ENCODE measurements at places on chromosomes 4 and X.

DNA sequence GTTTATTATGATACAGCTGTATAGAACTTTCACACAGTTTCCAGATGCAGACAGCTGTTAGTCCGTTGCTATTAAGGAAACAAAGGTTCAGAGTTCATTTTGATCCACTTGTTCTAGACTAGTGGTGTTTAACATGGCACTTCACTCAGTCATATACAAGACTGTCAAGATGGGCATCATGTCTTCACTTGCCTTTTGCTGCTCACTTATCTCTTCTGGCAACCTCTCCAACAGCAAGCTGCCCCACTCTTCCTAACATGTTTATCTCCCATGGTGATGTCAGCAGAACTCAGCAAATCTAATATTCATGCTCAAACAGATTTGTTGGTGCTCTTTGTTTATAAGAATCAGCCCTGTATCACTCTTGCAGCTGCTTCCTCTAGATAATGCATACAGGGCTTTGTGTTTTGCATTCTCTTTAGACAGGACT is 236.2 kb upstream of the HAND2 start:
- no peak for DNase-seq
- no peaks in the 10 kb centered on the region for H3K27me3 ChIP-seq
- no peak overlapping the region for H3K27ac ChIP-seq
- no peaks in the 10 kb centered on the region for H3K4me1 ChIP-seq

GRCh38 chrX:8870411-8870810 is 69.2 kb upstream of the FAM9A start:
- no peaks in the 10 kb centered on the region for H3K4me1 ChIP-seq
- no peak overlapping the region for H3K27ac ChIP-seq
- no peaks in the 10 kb centered on the region for H3K27me3 ChIP-seq
- no peak for DNase-seq
- H3K4me3 ChIP-seq, result no peak overlapping the region

GRCh38 chr4:176622251-176622948 is 170.3 kb downstream of the VEGFC start:
- no peak for DNase-seq
- no peaks in the 10 kb centered on the region for H3K36me3 ChIP-seq
- H3K27me3 ChIP-seq, result peaks cover 49% of the 10 kb centered on the region
- no peak overlapping the region for H3K4me3 ChIP-seq
- H3K27ac ChIP-seq, result no peak overlapping the region
- H3K4me1 ChIP-seq, result no peaks in the 10 kb centered on the region

- no peak for DNase-seq
- no peaks in the 10 kb centered on the region for H3K4me1 ChIP-seq
- H3K27me3 ChIP-seq, result no peaks in the 10 kb centered on the region
- H3K36me3 ChIP-seq, result no peaks in the 10 kb centered on the region
Measured at GRCh38 chr4:111027526-111027925, 404.6 kb upstream of the PITX2 start.

DNA sequence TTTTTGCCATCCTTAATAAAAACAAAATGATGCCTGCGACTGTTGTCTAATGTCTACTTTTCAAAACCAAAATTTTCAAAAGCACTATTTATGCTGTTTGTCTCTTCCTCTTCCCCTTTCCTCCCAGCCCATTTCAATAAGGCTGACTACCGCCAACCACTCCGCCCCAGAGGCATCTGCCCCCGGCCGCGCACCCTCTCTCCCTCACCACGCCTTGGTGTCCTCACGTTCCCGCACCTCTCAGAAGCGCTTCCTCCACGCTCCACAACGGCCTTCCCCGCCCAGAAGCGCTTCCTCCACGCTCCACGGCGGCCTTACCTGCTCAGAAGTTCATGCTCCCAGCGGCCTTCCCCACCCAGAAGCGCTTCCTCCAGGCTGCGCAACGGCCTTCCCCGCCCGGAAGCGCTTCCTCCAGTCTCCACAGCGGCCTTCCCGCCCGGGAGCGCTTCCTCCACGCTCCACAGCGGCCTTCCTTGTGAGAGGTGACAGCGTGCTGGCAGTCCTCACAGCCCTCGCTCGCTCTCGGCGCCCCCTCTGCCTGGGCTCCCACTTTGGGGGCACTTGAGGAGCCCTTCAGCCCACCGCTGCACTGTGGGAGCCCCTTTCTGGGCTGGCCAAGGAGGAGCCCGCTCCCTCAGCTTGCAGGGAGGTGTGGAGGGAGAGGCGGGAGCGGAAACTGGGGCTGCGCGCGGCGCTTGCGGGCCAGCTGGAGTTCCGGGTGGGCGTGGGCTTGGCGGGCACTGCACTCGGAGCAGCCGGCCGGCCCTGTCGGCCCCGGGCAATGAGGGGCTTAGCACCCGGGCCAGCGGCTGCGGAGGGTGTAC is 490.4 kb upstream of the ZFP42 start:
- DNase-seq, result no peak
- H3K27me3 ChIP-seq, result no peaks in the 10 kb centered on the region
- no peaks in the 10 kb centered on the region for H3K4me1 ChIP-seq
- peak overlapping the region; percentile 83 for H3K4me3 ChIP-seq
- peak overlapping the region; percentile 48 for H3K27ac ChIP-seq
- H3K36me3 ChIP-seq, result no peaks in the 10 kb centered on the region

- H3K4me3 ChIP-seq, result no peak overlapping the region
- H3K4me1 ChIP-seq, result peaks cover 14% of the 10 kb centered on the region
- H3K27me3 ChIP-seq, result no peaks in the 10 kb centered on the region
- no peak overlapping the region for H3K27ac ChIP-seq
Measured at GRCh38 chr4:3177426-3177825, 71.5 kb upstream of the MSANTD1 start.

GRCh38 chr4:120065974-120066516 is 603 bp downstream of the MAD2L1 start:
- DNase-seq, result no peak
- H3K36me3 ChIP-seq, result peaks cover 5% of the 10 kb centered on the region

- no peak for DNase-seq
- no peaks in the 10 kb centered on the region for H3K4me1 ChIP-seq
- no peaks in the 10 kb centered on the region for H3K36me3 ChIP-seq
- no peaks in the 10 kb centered on the region for H3K27me3 ChIP-seq
- no peak overlapping the region for H3K27ac ChIP-seq
Measured at GRCh38 chrX:129726307-129727111, 12.3 kb upstream of the XPNPEP2 start.

DNA sequence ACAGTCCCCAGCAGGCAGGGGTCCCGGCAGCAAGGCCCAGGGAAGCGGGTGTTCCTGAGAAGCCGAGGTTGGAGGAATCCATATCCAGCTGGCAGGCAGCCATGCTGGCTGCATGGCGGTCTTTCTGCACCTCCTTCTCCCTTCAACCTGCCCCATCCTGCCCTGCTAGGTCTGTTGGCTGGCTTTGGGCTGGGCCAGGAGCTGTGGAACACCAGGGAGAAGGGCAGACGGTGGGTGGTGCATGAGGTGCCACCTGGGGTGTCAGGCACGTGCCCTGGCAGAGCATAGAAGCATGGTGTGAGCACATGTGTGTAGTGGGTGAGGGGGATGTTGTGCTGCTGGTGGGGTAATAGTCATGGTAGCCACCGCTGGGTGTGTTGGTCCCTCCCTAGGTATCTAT is 150.1 kb downstream of the PJA1 start:
- peak; percentile 51 for DNase-seq
- no peaks in the 10 kb centered on the region for H3K27me3 ChIP-seq
- no peaks in the 10 kb centered on the region for H3K36me3 ChIP-seq
- H3K4me1 ChIP-seq, result peaks cover 11% of the 10 kb centered on the region
- H3K4me3 ChIP-seq, result no peak overlapping the region

GRCh38 chr4:183627979-183628588 is 30.9 kb downstream of the RWDD4 start:
- H3K27ac ChIP-seq, result no peak overlapping the region
- no peaks in the 10 kb centered on the region for H3K4me1 ChIP-seq
- H3K27me3 ChIP-seq, result peaks cover 3% of the 10 kb centered on the region
- no peak overlapping the region for H3K4me3 ChIP-seq
- no peak for DNase-seq

GRCh38 chr4:105352826-105353225 is 121.0 kb downstream of the PPA2 start:
- no peaks in the 10 kb centered on the region for H3K4me1 ChIP-seq
- H3K27ac ChIP-seq, result no peak overlapping the region
- no peak overlapping the region for H3K4me3 ChIP-seq
- H3K36me3 ChIP-seq, result no peaks in the 10 kb centered on the region
- H3K27me3 ChIP-seq, result no peaks in the 10 kb centered on the region

DNA sequence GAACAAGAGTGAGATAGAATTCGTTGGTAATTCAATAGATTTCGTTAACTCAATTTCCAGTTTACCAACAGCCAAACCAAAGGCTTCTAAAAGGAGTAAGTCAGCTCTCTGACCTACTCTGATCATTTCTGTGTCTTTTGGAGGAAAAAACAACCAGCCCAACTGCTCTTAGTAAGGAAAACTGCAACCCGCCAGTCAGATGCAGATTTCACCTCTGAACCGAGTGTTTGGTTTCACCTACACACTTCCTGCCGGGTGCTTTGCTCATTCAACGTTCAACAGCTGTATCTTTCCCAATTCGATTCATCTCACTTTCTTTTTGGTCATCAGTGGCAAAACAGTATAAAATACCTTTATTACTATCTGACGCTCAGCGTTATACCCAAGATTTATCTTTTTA is 24.5 kb downstream of the TMSB4X start:
- no peak overlapping the region for H3K27ac ChIP-seq
- no peaks in the 10 kb centered on the region for H3K36me3 ChIP-seq
- no peak overlapping the region for H3K4me3 ChIP-seq
- no peak for DNase-seq
- no peaks in the 10 kb centered on the region for H3K27me3 ChIP-seq

DNA sequence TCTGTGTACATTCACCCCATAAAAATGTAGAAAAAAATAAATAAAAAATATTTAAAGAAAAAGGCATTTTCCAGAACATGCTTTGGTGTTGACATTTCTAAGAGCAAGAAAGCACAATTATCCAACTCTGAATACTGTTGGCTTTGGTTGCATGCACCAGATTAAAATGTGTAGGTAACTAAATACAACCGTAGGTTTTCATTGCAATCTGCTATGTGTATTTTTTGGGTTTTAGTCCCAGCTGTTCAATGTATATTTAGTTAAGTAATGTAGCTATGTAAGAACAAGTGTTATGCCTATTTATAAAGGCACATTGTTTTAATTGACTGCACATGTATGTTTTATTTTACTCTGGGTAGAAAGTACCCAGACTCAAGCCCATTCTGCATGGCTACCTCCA is 108.1 kb upstream of the PAQR3 start:
- H3K36me3 ChIP-seq, result no peaks in the 10 kb centered on the region
- no peak for DNase-seq
- H3K27me3 ChIP-seq, result peaks cover 44% of the 10 kb centered on the region
- H3K4me3 ChIP-seq, result no peak overlapping the region
- H3K27ac ChIP-seq, result no peak overlapping the region

GRCh38 chr4:43822621-43823020 is 626.0 kb downstream of the KCTD8 start:
- no peaks in the 10 kb centered on the region for H3K4me1 ChIP-seq
- no peak overlapping the region for H3K27ac ChIP-seq
- no peak overlapping the region for H3K4me3 ChIP-seq
- H3K36me3 ChIP-seq, result no peaks in the 10 kb centered on the region
- no peaks in the 10 kb centered on the region for H3K27me3 ChIP-seq
- no peak for DNase-seq

- no peak for DNase-seq
- no peaks in the 10 kb centered on the region for H3K27me3 ChIP-seq
- H3K4me1 ChIP-seq, result no peaks in the 10 kb centered on the region
- H3K4me3 ChIP-seq, result no peak overlapping the region
- no peaks in the 10 kb centered on the region for H3K36me3 ChIP-seq
Measured at GRCh38 chrX:13254076-13254785, 65.6 kb downstream of the ATXN3L start.

- H3K4me1 ChIP-seq, result no peaks in the 10 kb centered on the region
- no peak overlapping the region for H3K27ac ChIP-seq
- H3K27me3 ChIP-seq, result peaks cover 31% of the 10 kb centered on the region
- no peaks in the 10 kb centered on the region for H3K36me3 ChIP-seq
- no peak for DNase-seq
Measured at GRCh38 chr4:6184169-6184568, 16.2 kb downstream of the JAKMIP1 start.

DNA sequence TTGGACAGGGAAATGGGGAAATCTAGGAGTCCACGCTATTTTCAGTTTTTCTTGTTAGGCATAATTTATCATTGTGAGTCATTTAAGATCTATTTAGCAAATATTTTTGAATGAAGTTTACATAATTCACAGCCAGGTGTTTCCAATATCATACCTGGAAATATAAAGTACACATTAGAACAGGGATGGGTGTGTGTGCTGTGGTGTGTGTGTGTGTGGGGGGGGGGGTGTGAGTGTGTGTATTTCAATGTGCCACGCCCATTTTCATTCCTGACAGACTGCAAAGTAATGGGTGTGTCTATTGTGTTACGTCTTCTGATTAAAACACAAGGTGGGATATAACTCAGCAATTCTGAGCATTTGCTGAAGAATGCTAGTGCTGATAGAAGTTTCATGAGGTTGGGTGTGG is 33.2 kb downstream of the ARHGAP10 start:
- H3K4me3 ChIP-seq, result peak overlapping the region; percentile 55
- H3K36me3 ChIP-seq, result peaks cover 19% of the 10 kb centered on the region
- no peaks in the 10 kb centered on the region for H3K27me3 ChIP-seq
- H3K27ac ChIP-seq, result peak overlapping the region; percentile 94

DNA sequence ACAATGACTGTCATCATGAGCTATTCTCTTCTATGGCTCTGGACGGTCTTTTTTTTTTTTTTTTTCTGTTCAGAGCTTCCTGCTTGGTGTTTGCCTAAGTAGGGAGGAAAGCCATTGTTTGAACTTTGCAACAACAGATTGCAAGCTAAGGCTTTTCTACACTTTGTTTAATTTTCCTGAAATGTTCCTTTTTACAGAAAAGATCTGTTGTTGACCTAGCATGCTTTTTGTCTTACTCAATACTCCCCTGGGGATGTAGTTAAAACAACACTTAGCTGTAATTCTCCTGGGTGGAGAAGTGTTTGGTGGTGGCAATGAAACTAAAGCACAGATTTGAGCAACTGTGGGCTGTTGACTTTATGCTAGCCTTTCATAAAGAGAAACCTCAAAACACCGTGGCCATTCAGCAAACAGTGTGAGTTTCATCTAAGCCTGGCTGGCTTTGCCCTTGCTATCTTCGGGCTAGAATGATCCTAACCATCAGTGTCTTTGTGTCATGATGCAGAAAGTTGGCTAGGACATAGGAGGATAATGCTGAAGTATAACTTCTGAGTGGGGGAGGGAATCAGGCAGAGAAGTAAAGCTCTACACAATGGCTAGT is 110.5 kb downstream of the ANXA3 start:
- H3K4me1 ChIP-seq, result peaks cover 21% of the 10 kb centered on the region
- no peak for DNase-seq
- H3K36me3 ChIP-seq, result no peaks in the 10 kb centered on the region
- H3K4me3 ChIP-seq, result peak overlapping the region; percentile 47
- H3K27ac ChIP-seq, result peak overlapping the region; percentile 83
- no peaks in the 10 kb centered on the region for H3K27me3 ChIP-seq

- no peak overlapping the region for H3K27ac ChIP-seq
- H3K4me3 ChIP-seq, result no peak overlapping the region
- no peaks in the 10 kb centered on the region for H3K27me3 ChIP-seq
- no peaks in the 10 kb centered on the region for H3K4me1 ChIP-seq
- no peak for DNase-seq
Measured at GRCh38 chr4:32798471-32799159, 2078.4 kb downstream of the PCDH7 start.

GRCh38 chr4:176404621-176405020 is 84.9 kb downstream of the SPCS3 start:
- DNase-seq, result no peak
- no peaks in the 10 kb centered on the region for H3K36me3 ChIP-seq
- no peaks in the 10 kb centered on the region for H3K4me1 ChIP-seq

Data from type B pancreatic cell (in vitro differentiated cells).